ENCODE measurements at places on chromosomes 11 and 22.

DNA sequence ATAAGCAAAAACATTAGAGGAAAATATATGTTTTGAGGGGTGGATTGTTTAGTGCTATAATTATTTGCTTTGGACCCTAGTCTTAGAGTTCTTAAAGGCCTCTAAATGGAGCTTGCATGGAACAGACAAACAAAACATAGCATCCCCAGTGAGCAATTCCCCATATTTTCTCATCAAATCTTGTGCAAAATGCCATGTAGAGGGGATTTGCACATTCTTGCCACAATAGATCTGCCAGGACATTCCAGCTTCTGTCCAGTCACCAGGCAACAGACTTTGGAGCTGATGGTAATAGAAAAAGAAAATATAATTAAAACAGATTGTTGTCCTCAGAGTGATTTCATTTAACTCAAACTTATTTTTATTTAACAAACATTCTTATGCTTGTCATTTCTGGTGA lies 360.3 kb upstream of the PDGFD start:
- DNase-seq, result no peak

- DNase-seq, result no peak
Measured at GRCh38 chr11:130428316-130429119, at the start of gene ADAMTS8. ADAMTS8 (minus strand) TSS chr11:130428609; CDS start chr11:130428286, 323 bp downstream.

DNA sequence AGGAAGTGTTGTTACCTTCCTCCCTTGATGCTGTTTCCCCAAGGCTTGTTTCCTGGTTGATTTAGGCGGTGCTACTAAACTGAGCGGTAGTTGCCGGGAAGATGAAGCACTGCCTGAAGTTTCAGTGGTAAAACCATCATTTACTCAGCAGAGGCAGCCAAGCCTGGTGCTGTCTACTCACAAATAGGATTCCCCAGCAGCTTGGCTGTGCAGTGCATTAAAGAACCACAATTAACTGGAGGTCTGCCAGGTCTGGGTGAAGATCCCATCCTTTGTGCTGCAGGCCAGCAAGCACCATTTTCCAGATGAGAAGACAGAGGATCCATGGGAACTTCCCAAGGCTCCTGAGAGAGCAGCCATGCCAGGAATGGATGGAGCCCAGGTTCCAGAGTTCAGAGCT lies 231.9 kb upstream of the E2F8 start:
- no peak for DNase-seq

GRCh38 chr11:62444236-62444833 lies 25.5 kb downstream of the SCGB1A1 start:
- no peak for DNase-seq

GRCh38 chr11:1034001-1034400 lies 2.5 kb downstream of the MUC6 start:
- no peak for DNase-seq

DNA sequence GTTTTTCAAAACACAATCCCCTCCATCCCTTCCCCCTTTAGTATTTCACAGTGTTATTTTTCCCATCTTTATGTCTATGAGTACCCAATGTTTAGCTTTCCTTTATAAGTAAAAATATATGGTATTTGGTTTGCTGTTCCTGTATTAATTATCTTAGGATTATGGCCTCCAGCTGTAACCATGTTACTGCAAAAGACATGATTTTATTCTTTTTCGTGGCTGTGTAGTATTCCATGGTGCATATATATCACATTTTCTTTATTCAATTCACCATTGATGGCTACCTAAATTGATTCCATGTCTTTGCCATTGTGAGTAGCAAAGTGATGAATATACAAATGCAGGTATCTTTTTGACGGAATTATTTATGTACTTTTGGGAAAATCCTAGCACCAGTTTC lies 346.4 kb upstream of the CNTN5 start:
- DNase-seq, result no peak

GRCh38 chr11:69111624-69112542 lies 43.9 kb upstream of the SMIM38 start:
- DNase-seq, result no peak

DNA sequence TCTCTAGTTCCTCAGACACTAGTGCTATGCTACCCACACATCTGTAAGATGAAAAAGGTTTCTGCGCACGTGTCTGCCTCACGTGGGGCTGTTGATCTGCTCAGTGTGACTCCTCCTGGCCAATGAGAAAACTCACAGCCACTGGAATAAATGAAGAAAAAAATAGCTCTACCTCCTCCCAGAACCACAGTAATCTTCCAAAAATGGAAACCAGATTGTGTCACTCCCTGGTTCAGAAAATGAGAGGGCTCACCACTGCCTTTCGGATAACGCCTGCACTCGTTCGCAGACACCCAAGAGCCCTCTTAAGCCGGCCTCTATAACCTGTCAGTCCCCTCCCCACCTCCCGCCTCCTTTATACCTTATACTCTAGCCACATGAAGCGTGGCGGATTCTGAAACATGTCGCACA lies 5.1 kb downstream of the APBB1 start:
- no peak for DNase-seq

DNA sequence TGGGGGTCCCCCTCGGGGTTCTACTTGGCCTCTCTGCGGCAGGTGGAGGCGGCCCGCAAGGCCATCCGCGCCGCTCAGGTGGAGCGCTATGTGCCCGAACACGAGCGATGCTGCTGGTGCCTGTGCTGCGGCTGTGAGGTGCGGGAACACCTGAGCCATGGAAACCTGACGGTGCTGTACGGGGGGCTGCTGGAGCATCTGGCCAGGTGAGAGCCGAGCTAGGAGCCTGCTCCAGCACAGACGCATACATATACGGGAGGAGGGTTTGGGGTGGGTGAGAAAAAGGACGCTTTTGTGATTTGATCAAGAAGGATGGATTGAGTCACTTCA lies 415 bp downstream of the CENATAC start:
- no peak for DNase-seq

DNA sequence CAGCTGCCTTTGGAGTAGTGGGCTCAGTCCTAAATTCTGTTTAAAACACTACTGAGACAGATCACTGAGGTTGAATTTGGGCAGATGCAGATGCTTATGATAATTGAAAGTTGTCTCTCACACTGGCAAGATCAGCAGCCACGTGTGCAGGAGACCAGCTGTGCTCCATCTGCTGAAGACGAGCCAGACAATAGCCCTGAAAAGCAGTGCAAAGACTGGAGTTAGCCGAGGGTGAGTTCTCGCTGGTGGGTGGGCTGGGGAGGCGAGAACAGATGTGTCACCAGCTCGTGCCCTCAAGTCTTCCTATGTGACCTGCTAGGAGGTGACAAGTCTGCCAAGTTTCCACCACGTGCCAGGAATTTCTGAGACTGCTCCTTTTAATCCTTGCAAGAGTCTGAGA lies 661.3 kb upstream of the B3GAT1 start:
- no peak for DNase-seq

- no peak for DNase-seq
Measured at GRCh38 chr11:11858676-11859075, 16.9 kb downstream of the USP47 start.

All from stimulated activated CD8-positive, alpha-beta memory T cell treated with anti-CD3 and anti-CD28 coated beads, Interleukin-4, amount 100 ng/mL, for 1 hour (primary cell).